ENCODE measurements at places on chromosomes 11 and 22.
A peak's percentile ranks its signal among the peaks of the same experiment; 100 is the strongest.

DNA sequence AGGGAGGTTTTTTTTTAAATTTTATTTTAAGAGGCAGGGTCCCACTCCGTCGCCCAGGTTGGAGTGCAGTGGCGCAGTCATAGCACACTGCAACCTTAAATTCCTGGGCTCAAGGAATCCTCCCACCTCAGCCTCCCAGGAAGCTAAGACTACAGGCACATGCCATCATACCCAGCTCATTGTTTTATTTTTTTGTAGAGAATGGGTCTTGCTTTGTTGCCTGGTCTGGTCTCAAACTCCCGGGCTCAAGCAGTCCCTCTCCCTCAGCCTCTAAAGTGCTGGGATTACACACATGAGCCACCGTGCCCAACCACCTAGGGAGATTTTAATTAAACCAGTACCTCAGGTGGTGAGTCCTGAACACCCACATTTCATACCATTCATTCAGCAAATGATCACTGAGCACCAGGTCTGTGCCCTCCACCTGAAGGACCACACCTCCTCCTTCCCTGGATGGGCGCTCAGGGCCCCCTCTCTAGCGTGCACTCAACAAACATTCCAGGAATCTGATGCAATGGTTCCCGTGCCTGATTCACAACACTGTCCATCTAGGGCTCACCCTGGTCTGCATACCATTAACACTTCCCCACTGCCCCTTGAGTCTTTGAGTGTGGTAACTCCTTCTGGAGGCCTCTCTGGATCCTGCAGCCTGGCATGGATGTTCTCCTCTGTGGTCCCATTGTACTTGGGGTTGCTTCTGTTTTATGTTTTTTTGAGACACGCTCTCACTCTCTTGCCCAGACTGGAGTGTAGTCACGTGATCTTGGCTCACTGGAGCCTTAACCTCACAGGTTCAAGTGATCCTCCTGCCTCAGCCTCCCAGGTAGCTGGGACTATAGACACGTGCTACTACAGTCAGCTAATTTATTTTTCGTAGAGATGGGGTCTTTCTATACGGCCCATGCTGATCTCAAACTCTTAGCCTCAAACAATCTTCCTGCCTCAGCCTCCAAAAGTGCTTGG lies 9.6 kb upstream of the MYH9 start:
- DNase-seq, result no peak

DNA sequence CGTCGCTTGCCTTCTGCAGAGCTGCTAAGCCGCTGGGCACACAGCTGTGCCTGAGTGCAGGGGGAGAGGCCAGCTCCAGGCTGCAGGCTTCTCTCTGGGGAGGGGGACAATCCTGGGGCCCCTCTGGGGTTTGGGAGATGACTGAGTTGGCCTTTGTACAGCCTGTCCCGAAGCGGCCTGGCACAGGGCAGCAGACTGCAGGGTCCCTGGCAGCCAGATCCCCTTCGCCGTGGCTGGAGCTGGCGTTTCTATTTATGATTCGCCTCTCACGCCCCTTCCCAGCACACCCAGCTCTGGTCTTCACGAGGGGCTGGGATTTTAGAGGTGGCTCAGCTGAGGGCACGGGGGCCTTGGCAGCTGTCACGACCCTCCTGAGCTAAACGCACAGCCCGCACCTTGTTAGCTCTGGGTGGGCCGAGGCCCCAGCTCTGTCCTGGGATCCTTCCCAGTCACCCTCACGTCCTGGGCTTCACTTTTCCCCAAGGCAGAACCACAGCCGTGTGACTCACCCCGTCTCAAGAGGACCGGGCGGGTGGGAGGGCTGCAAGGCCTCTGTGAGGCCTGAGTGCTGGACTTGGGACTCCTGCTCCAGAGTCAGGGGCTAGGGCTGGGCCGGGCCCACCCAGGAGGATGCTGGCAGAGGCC lies 18.4 kb downstream of the OSBPL5 start:
- no peak for DNase-seq

DNA sequence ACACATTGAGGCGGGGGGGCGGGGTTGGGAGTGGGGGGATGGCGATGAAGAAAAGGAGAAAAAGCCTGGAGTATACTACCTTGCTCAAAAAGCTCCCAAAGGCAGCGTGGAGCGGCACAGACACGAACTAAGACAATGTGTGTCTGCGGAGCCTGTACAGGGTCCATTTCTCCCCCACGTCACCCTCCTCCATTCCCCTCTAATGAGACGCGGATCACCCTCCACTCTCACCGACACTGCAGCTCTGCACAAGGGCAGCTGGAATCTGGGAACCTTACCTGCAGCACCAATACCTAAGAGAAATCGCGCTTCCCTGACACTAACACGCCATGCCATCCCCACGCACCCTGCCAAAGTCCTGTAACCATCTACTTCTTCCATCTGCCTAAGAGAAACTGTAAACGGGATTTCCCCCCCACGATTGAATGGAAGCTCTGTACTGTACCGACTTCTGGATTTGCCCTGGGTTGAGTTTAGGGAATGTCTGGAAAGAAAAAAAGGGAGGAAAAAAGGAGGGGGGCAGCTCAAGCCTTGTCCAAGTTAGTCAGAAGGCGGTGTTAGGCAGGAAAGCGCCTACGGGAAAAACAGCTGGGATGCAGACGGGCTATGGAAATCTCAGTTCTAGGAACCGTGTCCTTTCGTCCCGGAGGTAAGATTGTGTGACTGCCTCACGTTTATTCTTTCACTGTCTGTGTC lies 125.7 kb upstream of the C11orf58 start:
- DNase-seq, result peak; percentile 14

DNA sequence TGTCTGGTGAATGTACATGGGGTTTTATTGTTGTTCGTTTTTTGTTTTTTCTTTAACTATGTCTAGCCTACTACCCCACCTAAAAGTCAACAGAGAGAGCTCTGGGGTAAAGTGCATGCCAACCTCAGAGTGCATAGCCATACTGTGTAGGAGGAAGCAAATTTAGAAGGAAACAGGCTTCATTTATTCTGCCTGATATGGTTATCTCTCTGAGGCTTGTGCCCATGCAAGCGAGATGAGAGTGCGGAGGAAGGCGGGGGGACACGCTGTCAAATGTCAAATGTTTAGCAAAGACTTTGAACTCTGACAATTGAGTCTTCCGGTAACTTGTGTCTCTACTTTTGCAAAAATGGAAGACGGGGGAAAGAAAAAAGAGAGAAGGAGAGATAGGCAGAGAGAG lies 295.5 kb downstream of the ETS1 start:
- DNase-seq, result no peak

DNA sequence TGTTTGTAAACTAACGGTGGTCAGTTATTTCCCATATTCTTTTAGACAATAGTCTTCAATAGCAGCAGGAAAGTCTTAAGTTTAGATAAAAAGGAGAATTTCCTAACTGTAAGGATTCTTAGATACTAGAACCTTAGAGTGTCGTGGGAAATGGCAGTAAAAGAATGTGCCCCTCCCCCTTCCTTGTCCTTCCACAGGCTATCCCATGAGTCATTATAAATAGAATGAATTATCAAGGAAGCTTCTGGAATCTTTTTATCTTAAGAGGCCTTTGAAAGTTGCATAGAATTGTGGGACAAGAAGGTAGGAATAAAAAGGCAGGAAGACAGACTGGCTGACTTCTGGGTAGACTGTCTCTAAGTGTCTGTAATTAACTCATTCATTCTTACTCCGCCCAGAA lies 165.2 kb upstream of the TBCEL start:
- DNase-seq, result no peak

GRCh38 chr22:17951315-17951714 lies 73.0 kb downstream of the MICAL3 start:
- DNase-seq, result no peak

GRCh38 chr11:82356316-82356715 lies 377.3 kb downstream of the FAM181B start:
- DNase-seq, result no peak

DNA sequence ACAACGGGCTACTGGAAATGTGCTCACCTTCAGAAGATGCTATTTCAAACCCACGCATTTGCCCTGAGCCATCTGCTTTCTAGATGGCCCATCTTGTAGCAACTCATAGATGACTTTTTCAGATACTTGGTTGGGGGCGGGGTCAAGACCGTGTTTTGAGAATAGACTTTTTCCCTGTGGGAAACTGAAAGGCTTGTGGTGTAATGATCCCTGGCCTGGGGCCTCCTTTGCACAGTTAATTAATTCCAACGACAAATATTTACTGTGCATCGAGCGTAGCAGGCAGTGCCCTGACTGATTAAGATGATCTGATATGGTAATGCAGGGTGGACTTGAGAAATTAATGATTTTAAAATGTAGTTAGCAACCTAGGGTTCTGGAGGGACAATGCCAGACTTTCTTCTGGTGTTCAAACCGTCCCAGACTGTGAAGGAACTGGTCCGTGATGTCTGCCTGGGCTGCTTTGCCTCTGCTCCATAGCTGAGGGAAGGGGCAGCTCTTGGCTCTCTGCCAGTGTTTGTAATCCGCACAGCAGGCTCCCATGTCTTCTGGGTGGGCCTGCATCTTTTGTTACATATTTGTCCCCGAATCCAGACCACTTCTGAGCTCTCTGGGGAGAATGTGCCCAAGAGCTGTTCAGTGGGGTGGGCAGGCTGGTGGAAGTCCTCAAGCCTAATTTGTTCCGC lies 84.8 kb downstream of the ADAMTS15 start:
- no peak for DNase-seq

DNA sequence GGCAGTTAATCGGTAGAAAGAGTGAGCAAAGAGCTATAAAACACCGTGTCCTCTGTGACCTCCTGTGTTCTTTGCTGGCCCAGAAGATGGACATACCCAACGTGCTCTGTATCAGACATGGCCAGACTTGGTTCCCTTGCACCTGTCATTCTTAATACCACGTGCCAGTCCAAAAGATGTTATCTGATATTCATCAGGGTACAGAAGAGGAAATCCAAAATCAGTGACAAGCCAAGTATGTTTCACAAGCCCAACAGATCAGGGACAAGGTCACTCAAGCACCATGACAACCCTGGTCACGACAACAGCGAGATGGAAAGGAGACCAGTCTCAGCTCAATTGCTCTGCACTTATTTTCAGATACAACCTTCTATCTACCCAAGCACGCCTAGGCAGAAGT lies 3.4 kb downstream of the LRP4 start:
- DNase-seq, result no peak

- DNase-seq, result no peak
Measured at GRCh38 chr11:95674657-95675358, 114.8 kb downstream of the FAM76B start.

GRCh38 chr11:2813141-2813908 lies 72.2 kb downstream of the CDKN1C start:
- DNase-seq, result no peak

DNA sequence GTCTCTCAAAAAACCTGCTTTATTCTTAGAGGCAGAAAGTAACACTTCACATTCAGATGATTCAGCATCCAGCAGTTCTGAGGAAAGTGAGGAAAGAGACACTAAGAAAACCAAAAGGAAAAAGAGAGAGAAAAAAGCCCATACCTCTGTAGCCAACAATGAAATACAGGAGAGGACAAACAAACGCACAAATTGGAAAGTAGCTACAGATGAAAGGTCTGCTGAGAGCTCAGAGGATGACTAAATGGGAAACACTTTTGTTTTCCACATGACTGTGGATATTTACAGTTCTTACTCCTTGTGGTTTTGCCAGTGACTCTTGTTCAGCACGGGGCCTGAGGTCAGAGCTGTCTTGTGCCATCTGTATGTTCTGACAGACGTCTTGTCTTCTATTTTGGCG lies 3.8 kb downstream of the TIMM8B start:
- DNase-seq, result no peak

DNA sequence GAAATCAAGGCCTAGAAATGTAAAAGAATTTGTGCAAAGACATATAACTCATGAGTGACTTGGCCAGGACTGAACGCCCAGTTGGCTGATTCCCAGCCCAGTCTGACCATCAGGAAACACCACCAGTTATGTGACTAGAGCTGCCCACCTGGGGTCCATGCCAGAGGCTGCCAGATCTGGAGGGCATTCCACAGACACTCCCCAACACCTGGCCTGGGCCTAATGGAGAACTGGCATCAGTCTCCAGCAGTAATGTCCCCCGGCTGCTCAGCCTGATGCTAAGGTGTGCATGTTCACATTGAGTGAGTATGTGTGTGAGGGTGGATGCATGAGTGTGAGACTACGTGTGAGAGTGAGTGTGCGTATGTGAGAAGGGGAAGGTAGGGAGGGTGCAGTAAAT lies 15.7 kb downstream of the PLAAT3 start:
- DNase-seq, result no peak

GRCh38 chr22:27219036-27219435 lies 561.6 kb downstream of the MIAT start:
- DNase-seq, result no peak

- no peak for DNase-seq
Measured at GRCh38 chr11:116547571-116547970, 225.2 kb downstream of the BUD13 start.

DNA sequence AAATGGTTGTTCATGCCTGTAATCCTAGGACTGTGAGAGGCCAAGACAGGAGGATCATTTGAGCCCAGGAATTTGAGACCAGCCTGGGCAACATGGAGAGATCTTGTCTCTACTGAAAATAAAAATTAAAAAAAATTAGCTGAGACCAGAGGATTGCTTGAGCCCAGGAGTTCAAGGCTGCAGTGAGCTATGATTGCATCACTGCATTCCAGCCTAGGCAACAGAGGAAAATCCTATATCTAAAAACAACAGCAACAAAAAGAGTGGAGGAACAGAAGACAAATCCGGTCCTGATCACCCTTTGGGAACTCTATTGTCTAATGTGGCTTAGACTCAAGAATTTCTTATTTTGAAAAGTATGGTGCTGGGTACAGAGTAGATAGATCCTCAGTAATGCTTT lies 17.3 kb downstream of the BARX2 start:
- no peak for DNase-seq

GRCh38 chr22:18931905-18932652 lies 4.0 kb downstream of the PRODH start:
- no peak for DNase-seq

GRCh38 chr22:49814164-49814686 lies 13.4 kb downstream of the BRD1 start:
- no peak for DNase-seq

DNA sequence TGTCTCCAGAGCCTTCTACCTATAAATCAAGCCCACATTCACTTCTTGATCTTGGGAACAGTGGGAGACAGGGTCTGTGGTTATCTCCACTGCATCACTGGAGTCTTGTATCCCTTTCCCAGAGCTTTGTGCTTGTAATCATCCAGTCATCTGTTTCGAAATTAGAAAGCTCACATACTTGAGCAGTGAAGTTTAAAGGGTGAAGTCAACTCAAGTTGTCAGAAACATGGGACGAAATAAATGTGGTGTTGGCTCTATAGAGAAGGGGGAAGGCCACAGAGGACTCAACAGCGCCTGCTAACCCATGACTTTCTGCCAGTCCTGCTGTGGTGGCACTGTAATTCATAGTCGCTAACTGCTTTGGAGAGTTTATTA lies 197.5 kb downstream of the DBX1 start:
- DNase-seq, result no peak
